Epithelial cell of esophagus (primary cell): ENCODE measurements at places on chromosomes 12 and 14.
A peak's percentile ranks its signal among the peaks of the same experiment; 100 is the strongest.

- no peak for DNase-seq
Measured at GRCh38 chr12:27674989-27675388, 21.3 kb upstream of the REP15 start.

DNA sequence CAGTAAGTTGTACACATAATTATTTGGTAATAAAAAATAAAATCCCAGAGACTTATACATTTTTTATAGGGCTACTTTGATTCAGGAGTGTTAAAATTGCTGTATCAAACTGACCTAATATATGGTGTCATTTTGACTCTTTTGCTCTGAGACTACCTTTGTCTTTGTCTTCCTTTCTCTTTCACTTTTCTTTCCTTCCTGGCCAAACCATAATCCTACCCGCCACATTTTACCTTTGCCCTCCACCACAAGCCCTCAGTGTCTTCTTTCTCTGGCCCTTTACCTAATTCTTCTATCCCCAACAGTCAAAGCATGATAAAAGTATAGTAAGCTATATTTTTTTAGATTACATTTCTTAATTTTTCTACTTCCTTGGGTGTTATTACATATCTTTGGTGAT lies 62.0 kb downstream of the CAND1 start:
- DNase-seq, result no peak

DNA sequence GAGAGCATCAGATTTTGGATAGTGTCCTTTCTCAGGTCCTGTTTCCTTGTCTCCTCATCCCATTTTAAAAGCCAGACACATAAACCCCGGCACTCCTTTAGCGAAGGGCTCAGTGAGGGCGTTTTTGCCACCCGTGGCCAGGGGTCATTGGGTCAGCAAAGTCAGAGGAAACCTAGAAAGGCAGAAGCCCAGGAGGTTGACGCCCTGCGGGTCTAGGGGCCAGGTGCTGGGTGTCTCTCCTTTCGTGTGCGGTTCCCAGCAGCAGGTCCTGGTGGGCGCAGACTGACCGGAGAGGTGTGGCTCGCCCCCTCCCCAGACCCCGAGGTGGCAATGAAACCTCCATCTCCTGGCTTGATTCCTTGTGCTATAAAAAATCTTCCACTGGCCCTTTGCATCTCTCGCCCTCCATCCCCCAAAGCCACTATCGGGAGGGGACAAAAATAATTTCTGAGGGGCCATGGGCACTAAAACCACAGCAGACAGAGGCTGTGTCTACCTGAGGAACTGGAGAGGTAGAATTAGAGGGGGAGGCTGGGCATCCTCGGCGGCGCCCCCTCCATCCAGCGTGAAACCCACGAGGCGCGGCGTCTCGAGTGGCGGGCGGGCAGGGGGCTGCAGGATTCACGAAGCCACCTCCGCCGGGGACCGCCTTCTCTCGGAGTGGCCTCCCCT lies 858 bp upstream of the FRMD6 start:
- DNase-seq, result no peak

GRCh38 chr12:109718390-109718789 lies 4.8 kb downstream of the FAM222A start:
- no peak for DNase-seq

- DNase-seq, result no peak
Measured at GRCh38 chr14:103856105-103856504, 8.7 kb upstream of the PPP1R13B start.

DNA sequence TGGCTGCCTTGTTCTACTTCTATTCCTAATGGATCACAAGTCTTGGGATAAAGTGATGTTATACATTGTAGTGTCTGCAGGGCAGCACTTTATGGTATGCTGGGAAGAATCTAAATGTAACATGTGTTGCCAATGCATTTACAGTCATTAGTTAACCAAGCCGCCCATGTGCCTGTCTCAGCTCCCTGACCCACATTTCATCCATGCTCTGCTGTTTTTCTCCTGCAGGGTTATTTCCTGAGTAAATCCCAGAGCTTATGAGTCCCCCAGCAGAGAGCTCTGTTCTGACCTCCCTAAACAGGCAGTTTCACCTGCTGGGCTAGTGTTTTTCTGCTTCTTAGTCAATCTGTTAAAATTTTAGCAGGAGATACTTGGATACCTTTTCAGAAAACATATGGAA lies 4.4 kb upstream of the TMTC2 start:
- no peak for DNase-seq

GRCh38 chr14:24409956-24410355 lies 11.2 kb downstream of the NYNRIN start:
- no peak for DNase-seq

GRCh38 chr14:76810953-76811400 lies 1.7 kb downstream of the ANGEL1 start:
- DNase-seq, result peak; percentile 42

- peak; percentile 98 for DNase-seq
Measured at GRCh38 chr12:34022079-34022830, at the start of gene ALG10. TSS of gene ALG10 (plus strand) at chr12:34022496. CDS start at chr12:34022600, 104 bp downstream.

DNA sequence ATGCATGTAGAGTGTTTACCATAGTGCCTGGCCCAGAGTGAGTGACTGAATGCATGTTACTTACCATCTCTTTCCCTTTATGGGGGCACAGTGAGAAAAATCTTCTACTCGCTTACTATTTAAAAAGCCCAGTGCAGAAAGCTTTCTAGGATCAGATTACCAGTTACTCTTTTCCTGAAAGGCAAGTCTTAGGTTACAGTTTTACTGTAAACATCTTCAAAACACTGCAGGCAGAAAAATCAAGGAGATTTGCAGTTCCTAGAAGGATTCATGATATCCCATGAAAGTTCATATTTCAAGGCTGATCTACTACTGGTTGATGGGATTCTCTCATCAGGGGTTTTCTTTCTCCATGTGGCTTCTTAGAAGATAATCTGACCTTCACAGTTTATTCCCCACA lies 29.3 kb upstream of the DAAM1 start:
- DNase-seq, result no peak

DNA sequence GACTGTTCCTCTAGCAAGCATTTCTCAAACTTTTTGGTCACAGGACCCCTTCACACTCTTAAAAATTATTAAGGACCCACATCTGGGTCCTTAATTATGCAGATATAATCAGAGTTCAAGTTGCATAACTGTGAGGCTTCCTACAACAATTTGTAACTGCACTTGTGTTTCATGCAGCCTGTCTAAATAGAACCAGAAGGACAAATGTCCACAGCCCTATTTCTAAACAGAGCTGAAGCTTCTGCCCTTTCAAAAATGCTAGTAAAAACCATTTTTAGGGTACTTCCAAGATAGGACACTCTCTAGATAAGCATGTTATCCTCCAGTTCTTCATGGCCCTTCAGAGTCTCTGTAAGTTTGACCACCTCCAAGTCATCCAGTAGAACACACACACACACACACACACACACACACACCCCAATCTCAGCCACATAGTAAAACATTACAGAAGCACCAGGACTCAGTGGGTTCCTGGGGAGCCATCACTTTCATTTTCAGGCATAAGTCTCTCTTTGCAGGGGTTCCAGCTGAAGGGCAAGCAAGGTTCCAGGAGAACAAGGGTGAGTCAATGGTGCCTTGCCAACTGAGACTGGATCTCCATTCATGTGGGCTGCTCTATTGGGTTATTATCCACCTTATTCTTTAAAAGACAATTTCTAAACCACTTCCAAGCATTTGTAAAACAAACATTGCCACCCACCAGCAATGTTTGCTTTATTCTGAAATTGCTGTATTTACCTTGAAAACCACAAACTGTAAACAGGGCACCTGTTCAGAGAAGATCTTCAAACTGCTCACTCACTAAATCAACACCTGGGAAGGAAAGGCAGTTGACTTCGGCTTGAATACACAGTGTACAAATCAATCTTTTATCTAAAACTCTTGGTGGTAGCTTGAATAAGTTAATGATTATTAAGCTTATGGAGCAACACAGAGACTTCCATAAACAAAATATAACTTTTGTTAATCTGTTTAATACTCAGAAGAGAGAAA lies 64.1 kb downstream of the ITPR2 start:
- DNase-seq, result no peak

- no peak for DNase-seq
Measured at GRCh38 chr14:38824706-38825105, 278.3 kb downstream of the SEC23A start.

DNA sequence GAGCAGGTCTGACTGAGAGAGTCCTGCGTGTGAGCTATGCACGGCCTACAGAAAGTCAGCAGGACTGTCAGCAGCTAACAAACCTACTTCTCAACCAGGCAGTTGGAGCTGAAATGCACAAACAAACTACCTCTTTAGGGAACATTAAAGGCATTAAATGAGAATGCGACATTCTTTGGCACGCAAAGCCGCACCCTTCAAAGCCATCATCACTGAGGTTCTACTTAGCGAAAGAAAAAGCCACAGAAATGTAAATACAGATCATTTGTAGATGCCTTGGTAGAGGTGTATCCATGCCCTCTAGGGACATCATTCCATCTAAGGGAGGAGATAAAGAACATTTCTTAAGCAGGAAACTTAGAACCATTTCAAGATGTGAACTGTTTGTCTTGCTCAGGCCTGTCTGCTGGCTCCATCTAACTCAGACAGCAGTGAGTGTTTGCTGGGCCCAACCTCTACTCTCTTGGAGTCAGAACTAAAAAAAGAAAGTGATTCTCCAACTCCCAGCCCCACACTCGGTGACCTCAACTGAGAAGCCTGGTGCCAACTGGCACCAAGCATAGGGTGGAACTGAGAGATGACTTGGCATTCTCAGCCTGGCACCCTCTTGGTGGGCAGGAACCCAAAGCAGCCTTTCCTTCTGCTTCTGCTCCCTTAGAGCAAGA lies 63.5 kb upstream of the MBIP start:
- peak; percentile 82 for DNase-seq

DNA sequence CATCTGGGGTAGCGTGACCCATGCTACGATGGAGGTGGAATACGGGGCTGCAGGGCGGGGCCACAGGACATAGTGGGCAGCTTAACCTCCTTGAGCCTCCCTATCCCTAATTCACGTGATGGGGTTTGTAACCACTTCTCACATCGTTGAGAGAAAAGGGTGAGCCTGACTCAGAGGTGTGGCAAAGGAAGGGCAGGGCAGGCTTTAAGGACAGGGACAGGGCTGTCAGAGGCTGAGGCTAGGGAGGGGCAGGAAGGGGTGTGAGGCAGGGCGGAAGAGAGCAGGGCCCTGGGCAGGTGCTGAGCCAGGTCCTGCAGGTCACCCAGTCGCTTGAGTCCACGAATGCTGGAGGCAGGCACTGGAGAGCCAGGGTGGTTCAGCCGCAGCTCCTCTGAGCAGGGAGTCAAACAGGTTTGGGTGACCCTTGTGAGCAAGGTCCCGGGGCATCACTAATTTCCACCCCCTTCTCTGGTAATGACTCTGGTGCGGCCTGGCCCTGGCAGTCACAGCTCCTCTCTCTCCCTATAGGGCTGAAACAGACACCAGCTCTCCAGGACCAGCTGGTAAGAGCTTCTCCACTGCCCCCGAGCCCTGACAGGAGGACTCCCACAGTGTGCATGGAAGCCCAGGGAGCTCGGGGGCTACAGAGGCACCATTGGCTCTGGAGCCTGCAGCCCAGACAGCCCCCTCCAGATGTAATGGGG lies 7.5 kb upstream of the AQP2 start:
- peak; percentile 65 for DNase-seq

DNA sequence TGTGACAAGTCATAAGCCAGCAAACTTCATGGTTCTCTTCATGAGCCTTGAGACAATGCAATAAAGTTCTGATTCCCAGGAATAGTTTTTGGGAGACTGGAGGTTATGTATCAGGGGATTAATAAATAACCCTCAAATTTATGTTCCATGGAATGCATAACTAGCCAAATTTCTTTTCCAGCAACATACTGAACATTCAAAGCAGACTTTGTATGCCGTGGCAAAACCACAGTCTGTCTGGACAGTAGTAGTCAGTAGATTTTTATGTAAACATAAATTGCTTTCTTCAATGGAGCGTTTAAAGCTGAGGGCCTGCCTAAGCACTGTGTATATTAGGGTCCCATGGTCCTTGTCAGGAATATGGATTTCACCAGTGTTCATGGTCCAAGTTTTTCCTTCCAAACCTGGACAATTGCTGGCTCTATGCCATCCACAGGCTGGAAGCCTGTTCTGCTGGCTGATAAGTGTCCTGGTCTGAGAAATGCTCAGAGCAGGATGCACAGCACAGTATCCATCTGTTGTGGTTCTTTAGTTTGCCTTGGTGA lies 144.9 kb downstream of the SRGAP1 start:
- DNase-seq, result no peak

- no peak for DNase-seq
Measured at GRCh38 chr12:102462795-102463465, 17.4 kb downstream of the IGF1 start.

DNA sequence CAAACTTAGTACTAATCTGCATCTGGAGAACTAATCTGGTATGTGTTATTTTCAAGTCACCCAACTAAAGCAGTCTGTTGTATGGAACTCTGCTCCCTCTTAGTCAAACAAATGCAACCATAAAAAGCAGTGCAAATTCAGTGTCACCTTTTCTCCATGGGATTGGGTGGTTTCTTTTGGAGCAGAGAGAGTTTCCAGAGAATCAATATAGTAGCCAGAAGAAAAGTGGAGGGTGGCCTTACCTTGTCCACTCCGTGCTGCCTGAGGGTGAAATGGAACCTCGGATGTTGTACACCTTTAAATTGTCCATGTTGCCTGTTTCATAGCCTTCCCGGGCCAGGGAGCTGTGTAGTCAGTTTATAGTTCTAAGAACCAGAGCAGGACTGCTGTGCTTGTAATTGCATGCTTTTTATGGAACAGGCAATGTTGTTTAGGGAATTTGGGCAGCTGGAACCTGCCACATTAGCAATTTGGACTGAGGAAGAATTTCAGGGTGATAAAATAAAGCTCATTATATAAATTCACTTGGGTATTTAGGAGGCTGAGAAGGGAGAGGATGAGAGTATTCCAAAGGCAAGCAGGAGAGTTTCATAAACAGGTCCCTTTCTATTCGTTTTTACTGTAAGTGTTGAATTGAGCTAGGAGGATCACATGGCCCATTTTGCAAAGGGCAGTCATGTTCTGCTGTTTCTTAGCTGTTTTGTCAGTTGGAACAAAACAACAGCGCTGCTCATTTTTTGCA lies 60.5 kb downstream of the CRADD start:
- DNase-seq, result no peak

DNA sequence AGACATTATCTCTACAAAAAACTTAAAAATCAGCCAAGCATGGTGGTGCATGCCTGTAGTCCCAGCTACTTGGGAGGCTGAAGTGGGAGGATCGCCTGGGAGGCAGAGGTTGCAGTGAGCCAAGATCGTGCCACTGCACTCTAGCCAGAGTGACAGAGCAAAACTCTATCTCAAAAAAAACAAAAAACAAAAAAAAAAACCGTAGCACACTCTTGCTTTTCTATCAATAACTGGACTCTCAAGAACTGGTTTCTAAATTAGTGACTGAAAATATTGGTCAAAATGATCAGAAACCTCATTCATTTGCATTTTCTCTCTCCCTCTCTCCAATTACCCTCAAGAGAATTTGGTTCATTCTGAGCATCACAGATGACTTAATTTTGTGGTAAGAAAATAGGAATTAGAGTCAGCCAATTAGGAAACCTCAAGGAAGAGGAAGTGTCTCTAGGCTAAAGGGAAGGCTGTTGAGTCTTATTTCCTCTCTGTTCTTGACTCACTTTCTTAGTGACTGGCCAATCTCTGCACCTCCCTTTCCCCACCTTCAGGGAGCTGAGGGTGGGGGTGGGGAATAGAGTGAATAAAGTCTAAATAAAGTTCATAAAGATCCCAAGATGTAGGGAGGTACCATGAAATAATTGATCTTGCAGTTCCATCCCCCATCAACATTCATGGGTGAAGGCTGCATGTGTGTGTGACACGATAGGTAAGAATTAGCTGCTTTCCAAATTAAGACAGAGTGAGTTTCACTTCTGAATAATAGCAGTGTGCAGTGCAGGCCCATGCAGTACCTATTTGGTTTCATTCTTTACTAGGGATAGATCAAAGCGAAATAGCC lies 6.8 kb upstream of the PSMA6 start:
- DNase-seq, result peak; percentile 62
